Type B pancreatic cell (in vitro differentiated cells): ENCODE measurements at places on chromosomes 2 and 18. TPM values are rescaled to one million over a fixed set of nuclear protein-coding genes. Genes with fewer than 3 reads are reported as not detected.

The SAG gene
- 0.43 TPM in 1 of 2 replicates, not detected in the other for total RNA-seq

The RND3 gene
- 161 and 169 TPM in 2 replicates for total RNA-seq

The SYT4 gene
- 10.0 and 20.5 TPM in 2 replicates for total RNA-seq

DNA sequence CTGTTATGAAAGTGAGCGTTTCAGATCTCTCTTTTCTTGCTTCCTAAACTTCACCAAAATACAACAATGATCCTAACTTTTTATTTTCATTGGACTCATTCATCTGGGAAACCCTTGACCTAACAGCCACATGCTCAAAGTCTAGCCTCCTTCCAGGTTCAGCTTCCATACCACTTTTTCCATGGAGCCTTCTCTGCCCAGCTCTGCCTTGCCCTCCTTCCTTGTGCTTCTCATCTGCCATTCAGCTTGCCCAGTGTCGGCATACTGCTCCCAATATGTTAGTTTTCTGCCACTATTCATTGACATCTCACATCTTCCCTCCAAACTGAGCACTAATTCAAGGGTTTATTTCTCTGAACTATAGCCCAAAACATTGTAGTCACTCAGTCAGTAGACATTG lies 214.7 kb downstream of the RAD51AP2 start:
- no peaks in the 10 kb centered on the region for H3K36me3 ChIP-seq
- H3K4me3 ChIP-seq: no peak overlapping the region
- H3K27me3 ChIP-seq: peaks cover 4% of the 10 kb centered on the region
- peaks cover 13% of the 10 kb centered on the region for H3K4me1 ChIP-seq

- H3K36me3 ChIP-seq: no peaks in the 10 kb centered on the region
- no peaks in the 10 kb centered on the region for H3K4me1 ChIP-seq
- H3K27me3 ChIP-seq: no peaks in the 10 kb centered on the region
Measured at GRCh38 chr2:144858211-144858610, 338.3 kb upstream of the ZEB2 start.

DNA sequence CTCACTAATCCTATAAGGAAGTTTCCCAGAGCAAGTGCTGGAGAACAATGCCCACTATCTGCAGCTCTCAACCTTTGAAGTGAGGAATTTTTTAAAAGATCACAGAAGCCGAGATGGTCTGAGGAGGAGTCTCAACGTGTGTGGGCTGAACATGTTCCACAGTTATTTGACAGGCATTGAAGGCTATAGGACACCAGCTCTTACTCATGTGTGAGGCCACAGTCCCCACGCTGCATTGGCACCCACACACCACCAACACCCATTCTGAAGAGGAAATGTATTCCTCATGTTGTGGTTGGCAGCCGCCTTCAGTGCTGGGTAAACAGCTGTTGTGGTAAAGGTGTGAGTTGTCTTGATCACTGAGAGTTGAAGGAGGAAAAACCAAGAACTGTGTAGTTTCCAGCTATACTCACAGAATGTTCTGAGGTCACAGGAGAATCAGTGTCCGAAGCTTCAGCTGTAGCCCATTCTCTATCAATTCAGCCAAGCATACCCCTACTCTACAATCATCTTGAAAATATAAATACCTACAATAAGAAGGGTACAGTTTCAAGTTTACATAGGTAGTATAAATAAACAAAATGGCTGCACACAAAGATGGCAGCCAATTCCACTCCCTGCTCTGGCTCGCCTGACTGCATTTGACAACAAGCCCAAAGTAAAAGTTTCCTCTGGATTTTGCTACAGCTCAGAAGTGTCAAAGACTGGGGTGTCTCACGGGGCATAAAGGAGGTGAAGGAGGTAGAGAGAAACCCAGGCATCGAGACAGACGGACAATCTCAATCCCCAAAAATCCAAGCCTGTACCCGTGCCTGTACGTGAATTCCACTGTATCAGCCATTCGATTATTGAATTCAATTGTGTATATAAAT lies 12.1 kb downstream of the CD226 start:
- H3K36me3 ChIP-seq: no peaks in the 10 kb centered on the region
- DNase-seq: no peak
- H3K4me3 ChIP-seq: no peak overlapping the region
- H3K27ac ChIP-seq: no peak overlapping the region
- H3K27me3 ChIP-seq: no peaks in the 10 kb centered on the region

- H3K27ac ChIP-seq: peak overlapping the region; percentile 33
- no peak for DNase-seq
- no peak overlapping the region for H3K4me3 ChIP-seq
- H3K36me3 ChIP-seq: no peaks in the 10 kb centered on the region
- H3K27me3 ChIP-seq: no peaks in the 10 kb centered on the region
Measured at GRCh38 chr2:74991977-74992376, 33.5 kb downstream of the POLE4 start.
